Pericardium fibroblast (primary cell): ENCODE measurements at places on chromosomes 11 and 22. TPM values are rescaled to one million over a fixed set of nuclear protein-coding genes. Genes with fewer than 3 reads are reported as not detected.

The ATF4 gene
- total RNA-seq, result 522 and 632 TPM in 2 replicates

The TSGA10IP gene
- total RNA-seq, result not detected in 2 replicates

The C2CD2L gene
- 4.3 and 5.8 TPM in 2 replicates for total RNA-seq

The RAG1 gene
- total RNA-seq, result 0.12 and 0.43 TPM in 2 replicates

The CST6 gene
- total RNA-seq, result 0.70 TPM in 1 of 2 replicates, not detected in the other

The MUC2 gene
- total RNA-seq, result not detected in 2 replicates

The WBP2NL gene
- not detected in 2 replicates for total RNA-seq

The RAB3IL1 gene
- total RNA-seq, result 28.1 and 28.5 TPM in 2 replicates

The RFPL2 gene
- total RNA-seq, result not detected in 2 replicates

The LMNTD2 gene
- 0.60 and 0.70 TPM in 2 replicates for total RNA-seq

The MMP10 gene
- 0.12 and 1.7 TPM in 2 replicates for total RNA-seq

The SCGB1A1 gene
- not detected in 2 replicates for total RNA-seq

The FLRT1 gene
- total RNA-seq, result 0.12 and 0.60 TPM in 2 replicates

The KRTAP5-2 gene
- total RNA-seq, result not detected in 2 replicates

The SPDYC gene
- total RNA-seq, result not detected in 2 replicates

The ARHGAP42 gene
- total RNA-seq, result 2.4 and 5.0 TPM in 2 replicates

The POTEH gene
- not detected in 2 replicates for total RNA-seq

The MORC2 gene
- 20.3 and 21.2 TPM in 2 replicates for total RNA-seq

The C11orf16 gene
- total RNA-seq, result not detected in 2 replicates

The CCDC15 gene
- 1.0 and 1.1 TPM in 2 replicates for total RNA-seq

The NPAS4 gene
- under 0.01 TPM in 1 of 2 replicates, not detected in the other for total RNA-seq

The APOA4 gene
- total RNA-seq, result not detected in 2 replicates

The CASP4 gene
- 107 and 126 TPM in 2 replicates for total RNA-seq

The MED15 gene
- total RNA-seq, result 26.3 and 40.6 TPM in 2 replicates

The IGHMBP2 gene
- total RNA-seq, result 5.9 and 8.6 TPM in 2 replicates

The ELFN2 gene
- 0.23 and 0.60 TPM in 2 replicates for total RNA-seq

The PEX16 gene
- 25.1 and 26.2 TPM in 2 replicates for total RNA-seq

The APLNR gene
- 3.4 TPM in 1 of 2 replicates, not detected in the other for total RNA-seq

The TUB gene
- 6.3 and 8.3 TPM in 2 replicates for total RNA-seq

The SLC25A22 gene
- 9.8 and 18.2 TPM in 2 replicates for total RNA-seq

The MMP11 gene
- 9.6 and 12.3 TPM in 2 replicates for total RNA-seq

The BTG4 gene
- total RNA-seq, result not detected in 2 replicates

The SERPING1 gene
- 440 and 806 TPM in 2 replicates for total RNA-seq

The TYR gene
- not detected in 2 replicates for total RNA-seq

The APOBEC3H gene
- total RNA-seq, result not detected in 2 replicates

The VSIG2 gene
- total RNA-seq, result not detected in 2 replicates

The MMP12 gene
- not detected in 2 replicates for total RNA-seq

The RASSF10 gene
- total RNA-seq, result not detected in 2 replicates

The C11orf21 gene
- total RNA-seq, result not detected in 2 replicates

The LARGE2 gene
- total RNA-seq, result not detected in 2 replicates

The HBB gene
- not detected in 2 replicates for total RNA-seq

The MAPK8IP1 gene
- 8.6 and 10.0 TPM in 2 replicates for total RNA-seq

The PIWIL4 gene
- 0.82 and 1.4 TPM in 2 replicates for total RNA-seq

The DEUP1 gene
- total RNA-seq, result not detected in 2 replicates

The PGR gene
- total RNA-seq, result 1.9 TPM in 1 of 2 replicates, not detected in the other

The HEPN1 gene
- total RNA-seq, result not detected in 2 replicates

The MUC15 gene
- total RNA-seq, result not detected in 2 replicates

The LAYN gene
- total RNA-seq, result 12.3 and 18.3 TPM in 2 replicates

The OR51B4 gene
- total RNA-seq, result not detected in 2 replicates
